Aorta (tissue), 5 donors: ENCODE measurements at places on chromosomes 2 and 18.

- DNase-seq = no peak
These were observed 3.8 kb upstream of the TMSB10 start for GRCh38 chr2:84901593-84902120.

- peak; percentile 53 for DNase-seq
These were observed 13.2 kb downstream of the MROH2A start for GRCh38 chr2:233791151-233791882.

- no peak for DNase-seq
These were observed 801.0 kb downstream of the LRRTM4 start for GRCh38 chr2:76721226-76721625.

- no peak for DNase-seq
These were observed 102.4 kb downstream of the ACKR3 start for GRCh38 chr2:236671896-236672562.

DNA sequence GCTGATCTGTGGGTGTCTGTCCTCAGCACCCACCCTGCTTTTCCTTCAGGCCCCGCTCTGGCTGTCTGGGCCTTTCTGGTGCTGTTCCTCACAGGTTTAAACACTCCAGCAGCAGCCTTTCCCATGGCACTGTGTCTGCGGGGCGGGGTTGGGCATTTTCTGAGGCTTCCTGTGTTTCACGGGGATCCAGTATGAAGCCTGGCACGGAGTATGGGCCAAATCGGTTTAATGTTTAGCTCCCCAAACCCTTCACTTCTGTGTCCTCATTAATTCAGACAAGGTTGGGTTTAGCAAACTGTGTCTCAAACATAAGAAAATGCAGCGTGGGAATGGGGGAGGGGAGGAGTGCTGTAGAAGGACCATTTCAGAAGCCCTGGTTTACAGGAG is 44.9 kb downstream of the HPCAL1 start:
- DNase-seq = no peak

DNA sequence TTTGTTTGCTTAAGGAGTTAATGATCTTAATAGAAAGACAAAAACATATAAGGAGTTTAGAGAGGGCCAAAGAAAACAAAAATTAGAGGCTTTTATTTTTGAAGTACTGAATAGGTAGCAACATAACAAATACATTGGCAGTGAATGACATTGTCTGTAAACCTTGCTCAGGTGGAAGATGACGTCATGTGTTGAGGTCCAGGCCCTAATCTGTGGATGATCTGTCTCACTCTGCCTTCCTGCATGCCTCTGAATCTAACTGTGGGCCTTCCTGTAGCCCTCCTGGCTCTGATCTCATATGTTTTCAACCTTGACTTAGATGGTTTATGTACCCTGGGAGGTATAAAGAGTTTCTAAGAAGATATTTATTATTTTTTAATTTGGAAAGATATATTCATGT is 58.1 kb upstream of the DYNAP start:
- no peak for DNase-seq

- DNase-seq = no peak
These were observed 592.3 kb upstream of the ID2 start for GRCh38 chr2:8089596-8089995.

DNA sequence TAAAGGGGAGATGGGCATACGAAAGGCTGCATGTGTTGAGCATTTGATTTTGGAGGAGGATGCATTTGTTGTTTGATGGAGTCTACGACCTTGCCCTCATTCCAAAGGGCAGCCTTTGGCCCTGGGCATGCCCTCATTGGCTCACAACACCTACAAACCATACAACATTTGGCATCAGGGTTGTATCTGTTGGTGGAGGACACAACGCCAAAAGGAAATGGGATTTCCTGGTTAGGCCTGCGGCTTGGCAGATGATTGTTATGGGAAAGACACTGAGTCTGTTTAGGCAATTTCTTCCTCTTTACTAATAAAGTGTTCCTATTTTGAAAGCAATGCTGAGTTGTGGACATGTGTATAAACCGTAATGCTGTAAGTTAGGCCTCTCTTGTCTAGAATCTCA is 246.9 kb downstream of the LDLRAD4 start:
- peak; percentile 39 for DNase-seq

DNA sequence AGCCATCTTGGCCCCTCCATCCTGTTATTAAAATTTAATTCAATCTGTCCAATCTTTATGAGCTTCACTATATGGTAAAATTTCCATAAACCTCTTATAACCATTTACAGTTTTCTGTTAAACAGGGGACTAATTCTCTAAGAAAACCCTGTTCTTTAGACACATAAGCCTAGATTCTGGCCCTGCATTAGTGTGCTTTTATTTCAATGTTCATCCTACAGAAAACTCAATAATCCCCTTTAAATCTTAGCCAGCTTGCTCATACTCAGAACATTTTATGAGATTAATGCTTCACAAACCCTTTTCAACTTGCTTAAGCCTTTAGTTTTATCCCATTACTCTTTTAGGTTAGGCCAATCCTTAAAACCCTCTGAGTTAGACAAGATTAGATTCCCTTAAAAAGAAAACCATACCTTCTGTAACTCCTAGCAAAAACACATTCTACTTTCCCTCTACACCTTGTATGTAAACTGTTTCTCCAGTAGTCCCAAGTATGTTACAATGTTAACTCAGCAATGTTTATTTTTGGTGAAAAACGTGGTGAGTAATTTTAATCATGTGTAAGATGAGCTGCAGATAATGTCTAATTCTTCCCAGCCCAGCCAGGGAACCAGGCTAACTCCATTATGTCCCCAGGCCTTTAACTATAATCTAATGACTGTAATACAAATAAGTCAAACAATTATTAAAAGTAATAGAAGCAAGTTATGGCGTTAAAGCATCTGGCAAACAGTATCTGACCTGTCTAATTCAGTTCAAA is 1953.4 kb upstream of the LRRTM1 start:
- no peak for DNase-seq

DNA sequence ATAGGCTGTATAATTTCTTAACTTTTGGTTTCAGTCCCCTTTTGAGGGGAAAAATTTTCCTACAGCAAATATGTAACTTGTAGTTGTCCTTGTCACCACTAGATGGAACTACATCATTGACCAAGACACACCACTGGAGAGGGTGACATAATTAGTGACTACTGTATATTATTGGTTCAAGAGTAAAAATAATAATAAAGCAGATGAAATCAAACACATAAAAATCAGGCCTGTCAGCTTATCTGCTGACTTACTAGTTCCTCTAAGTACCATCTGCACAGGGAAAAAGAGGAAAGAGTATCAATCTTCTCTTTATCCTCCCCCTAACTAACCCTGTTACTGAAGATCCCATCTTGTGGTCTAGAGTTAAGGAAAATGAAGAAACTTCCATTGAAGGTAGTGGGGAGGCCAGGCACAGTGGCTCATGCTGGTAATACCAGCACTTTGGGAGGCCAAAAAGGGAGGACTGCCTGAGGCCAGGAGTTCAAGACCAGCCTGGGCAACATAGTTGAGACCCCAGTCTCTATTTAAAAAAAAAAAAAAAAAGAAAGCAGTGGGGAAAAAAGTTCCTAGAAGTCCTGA is 29.6 kb upstream of the ENOSF1 start:
- no peak for DNase-seq

DNA sequence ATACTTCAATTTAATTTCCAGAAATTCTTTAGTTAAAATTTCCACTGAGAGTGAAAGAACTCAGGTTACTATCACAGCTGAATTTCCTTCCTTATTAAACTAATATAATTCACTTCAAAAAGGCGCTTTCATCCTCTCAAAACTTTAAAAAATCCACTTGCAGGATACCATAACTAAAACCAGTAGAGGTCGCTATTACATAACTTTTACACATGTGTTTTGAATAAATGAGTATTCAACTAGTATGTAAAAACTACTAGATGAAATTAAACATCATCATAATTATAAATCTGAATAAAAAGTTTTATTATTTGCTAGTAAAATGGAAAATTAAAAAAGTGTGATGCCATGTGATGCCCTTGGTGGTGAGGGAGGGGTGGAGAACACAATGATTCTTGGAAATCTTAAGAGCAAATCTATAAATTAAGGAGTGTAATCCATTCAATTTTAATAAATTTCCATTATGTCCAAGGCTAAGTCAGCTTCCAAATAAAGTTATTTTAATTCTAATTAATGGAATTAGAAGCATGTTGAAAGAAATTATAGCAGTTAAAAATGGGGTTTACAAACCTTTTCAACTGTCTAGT is 61.4 kb downstream of the SOS1 start:
- no peak for DNase-seq

DNA sequence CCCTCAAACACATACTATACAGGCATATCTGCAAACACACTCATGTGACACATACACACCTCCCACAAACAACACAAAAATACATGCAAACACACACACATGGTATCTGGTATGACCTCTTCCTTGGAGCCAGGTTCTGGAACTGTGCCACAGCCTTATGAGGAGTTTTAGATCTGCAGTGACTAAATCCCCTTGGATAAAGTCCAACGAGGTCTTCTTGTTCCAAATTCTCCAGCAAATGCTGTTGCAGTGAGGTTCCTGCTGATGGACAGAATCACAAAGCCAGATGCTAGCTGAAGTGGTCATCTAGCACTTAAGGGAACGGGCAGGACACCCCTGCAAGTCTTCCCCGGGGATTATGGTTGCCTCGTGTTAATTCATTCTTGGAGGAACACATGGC is 54.5 kb upstream of the DAPL1 start:
- no peak for DNase-seq

DNA sequence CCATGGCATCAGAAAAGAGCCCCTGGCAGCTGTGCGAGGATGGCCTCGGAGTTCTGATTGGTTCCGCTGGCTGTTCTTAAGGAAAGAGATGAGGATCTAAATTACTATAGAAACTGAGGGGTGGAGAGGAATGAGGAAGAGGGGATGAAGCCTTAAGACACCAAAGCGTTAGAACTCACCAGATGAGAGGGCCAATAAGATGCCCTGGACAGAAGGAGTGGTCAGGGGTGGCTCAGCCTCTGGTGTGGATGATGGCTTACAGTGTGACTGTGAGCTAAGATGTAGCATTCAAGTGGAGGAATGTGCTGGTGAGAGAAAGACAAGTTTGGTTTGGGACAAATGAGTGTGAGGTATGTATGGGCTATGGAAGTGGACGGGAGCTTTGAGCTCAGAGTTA is 97.8 kb downstream of the ZFP36L2 start:
- no peak for DNase-seq

GRCh38 chr18:76450452-76451395 is 44.3 kb downstream of the ZNF516 start:
- peak; percentile 74 for DNase-seq

- no peak for DNase-seq
These were observed 13.1 kb upstream of the LHCGR start for GRCh38 chr2:48768669-48769068.

DNA sequence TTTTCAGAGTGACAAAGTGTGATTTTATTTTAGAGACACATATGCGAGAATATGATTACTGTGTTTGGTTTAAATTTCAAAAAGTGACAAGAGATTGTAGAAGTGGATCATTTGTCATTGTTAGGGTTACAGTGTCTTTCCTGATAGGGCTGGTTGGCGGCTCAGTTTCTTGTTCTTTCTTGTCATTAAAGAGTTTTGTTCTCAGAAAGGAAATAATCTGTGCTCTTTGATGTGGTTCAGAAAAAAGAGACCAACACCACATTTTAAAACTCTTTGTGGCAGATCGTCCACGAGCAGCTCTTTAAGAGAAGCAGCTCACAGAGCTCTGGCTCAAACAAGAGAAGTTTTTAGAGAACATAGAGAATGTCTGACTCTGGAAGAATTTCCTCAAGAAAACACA is 45.6 kb upstream of the ZNF532 start:
- no peak for DNase-seq

- no peak for DNase-seq
These were observed 105.6 kb downstream of the FEZ2 start for GRCh38 chr2:36492216-36492945.

GRCh38 chr2:99554238-99554637 is 64.4 kb upstream of the REV1 start:
- DNase-seq = no peak

- no peak for DNase-seq
These were observed 855.1 kb upstream of the ACVR2A start for GRCh38 chr2:146989741-146990140.

- no peak for DNase-seq
These were observed 206.2 kb downstream of the RTP5 start for GRCh38 chr2:242075696-242076095.

DNA sequence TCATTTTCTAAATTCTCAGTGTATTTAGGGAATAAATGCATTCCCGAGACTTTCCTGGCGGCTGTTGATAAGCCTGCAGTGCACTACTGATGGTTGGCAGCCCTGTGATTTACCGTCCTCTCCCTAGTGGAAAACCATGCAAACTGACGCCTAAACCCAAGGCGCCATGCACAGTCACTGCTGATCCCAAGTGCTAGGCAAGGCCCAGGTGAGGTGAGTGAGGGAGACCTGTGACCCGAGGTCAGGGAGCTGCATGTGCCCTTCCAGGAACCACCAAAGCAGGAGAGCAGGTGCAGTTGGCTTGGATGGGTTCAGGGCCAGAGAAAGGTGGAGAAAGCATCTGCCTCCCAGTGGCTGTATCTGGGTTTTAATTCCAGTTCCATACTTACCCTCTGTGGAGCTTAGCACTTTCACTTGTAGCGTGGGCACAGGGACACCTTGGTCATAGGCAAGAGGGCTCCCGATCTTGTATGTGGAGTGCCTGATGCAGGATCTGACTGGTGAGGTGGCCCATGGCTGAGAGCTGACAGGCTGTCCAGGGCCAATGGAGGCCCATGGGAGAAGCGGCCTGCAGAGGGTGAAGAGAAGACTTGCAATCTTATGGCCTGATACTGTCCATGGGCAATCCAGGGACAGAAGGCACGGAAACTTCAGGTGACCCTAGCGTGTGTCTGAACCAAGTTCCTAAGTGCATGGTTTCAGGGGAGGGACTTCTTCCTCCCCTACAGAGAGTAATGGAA is 131.3 kb downstream of the SH3RF3 start:
- no peak for DNase-seq

DNA sequence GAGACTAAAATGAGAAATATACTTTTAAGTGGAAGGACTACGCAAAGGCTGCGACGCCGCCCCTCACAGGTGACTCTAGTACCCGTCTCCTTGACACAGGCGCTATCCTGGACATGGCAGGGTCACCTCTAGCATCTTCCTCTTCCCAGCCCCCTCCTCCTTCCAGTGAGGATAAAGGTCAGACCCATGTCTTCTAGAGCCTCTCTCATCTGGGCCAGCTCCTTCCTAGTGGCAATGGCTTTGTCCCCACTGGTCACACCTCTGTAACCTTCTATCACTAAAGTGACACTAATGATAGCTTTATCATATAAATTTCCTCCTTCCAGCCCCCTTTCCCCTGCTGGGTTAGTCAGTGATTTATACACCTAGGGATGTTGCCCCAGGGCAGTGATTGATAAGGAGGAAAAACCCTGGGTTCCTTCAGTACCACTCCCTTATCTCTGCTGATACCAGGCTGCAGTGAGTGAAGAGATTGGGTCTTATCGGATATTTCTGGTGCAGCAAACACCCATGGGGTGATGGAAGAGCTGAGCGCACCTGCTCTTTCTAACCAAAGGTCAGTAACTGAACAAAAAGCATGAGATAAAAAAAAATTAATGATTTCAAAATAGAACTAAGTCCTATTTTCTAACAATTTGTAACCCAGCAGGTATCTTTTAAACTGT is 62.0 kb upstream of the FZD5 start:
- no peak for DNase-seq

DNA sequence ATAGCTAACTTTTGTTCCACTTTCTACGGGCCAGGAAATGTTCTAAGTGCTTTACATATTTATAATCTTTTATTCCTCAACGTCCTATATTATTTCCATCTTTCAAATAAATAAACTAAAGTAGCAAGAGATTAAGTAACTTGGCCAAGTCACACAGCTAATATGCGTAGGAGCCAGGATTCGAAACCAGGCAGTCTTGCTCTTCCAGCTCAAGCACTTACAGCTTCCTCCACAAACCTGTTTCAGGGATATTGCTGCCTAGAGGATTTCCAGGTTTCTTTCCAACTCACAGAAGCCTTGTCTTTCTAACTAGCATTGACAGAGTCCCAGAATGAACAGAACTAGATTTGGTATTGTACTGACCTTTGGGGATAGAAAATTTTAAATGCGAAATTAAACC is 102.5 kb downstream of the FIGN start:
- no peak for DNase-seq
